ENCODE measurements at places on chromosomes 5 and 9. TPM values are rescaled to one million over a fixed set of nuclear protein-coding genes. Genes with fewer than 3 reads are reported as not detected.

DNA sequence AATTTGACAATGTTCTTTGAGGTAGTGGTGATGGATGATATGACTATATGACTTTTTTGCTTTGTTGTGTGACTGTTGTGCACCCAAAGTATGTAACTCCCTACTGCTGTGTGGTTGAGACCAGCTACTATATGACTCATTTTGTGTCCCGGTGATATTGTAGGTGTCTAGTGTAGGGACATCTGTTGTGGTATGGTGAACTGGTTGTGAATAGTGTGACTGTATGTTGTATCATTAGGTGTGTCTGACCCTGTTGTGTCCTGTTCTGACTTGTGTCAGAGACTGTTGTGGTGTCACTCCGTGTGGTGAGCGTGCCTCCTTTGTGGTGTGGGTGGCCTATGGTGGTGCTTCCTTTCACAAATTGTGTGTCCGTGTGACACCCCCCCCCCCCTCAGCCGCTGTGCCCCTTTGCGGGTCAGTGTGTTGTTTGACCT, 11.2 kb upstream of the CXXC5 start:
- no peak overlapping the region for H3K4me3 ChIP-seq
- no peaks in the 10 kb centered on the region for H3K36me3 ChIP-seq
- H3K4me1 ChIP-seq = peaks cover 22% of the 10 kb centered on the region
- H3K27ac ChIP-seq = no peak overlapping the region
- no peak for DNase-seq

DNA sequence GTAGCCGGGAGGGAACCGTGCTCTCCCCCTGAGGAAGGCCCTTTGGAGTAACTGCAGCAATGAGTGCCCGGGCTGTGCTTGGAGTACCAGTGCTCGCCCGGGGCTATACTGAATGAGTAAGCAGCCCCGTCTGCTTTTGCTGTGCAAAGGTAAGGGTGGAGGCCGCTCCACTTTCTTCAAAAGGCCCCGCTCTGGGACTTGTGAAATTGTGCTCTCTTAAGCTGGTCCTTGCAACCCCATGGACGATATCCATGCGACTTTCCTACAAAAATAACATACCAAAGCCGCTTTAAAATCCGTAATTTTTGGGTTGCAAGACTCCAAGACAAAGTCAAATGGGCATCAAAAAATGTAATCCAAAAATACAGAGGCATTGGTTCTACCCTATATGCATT, 578 bp upstream of the TNFAIP8 start:
- peak overlapping the region; percentile 80 for H3K4me3 ChIP-seq
- peaks cover 11% of the 10 kb centered on the region for H3K4me1 ChIP-seq
- DNase-seq = no peak
- H3K36me3 ChIP-seq = no peaks in the 10 kb centered on the region

DNA sequence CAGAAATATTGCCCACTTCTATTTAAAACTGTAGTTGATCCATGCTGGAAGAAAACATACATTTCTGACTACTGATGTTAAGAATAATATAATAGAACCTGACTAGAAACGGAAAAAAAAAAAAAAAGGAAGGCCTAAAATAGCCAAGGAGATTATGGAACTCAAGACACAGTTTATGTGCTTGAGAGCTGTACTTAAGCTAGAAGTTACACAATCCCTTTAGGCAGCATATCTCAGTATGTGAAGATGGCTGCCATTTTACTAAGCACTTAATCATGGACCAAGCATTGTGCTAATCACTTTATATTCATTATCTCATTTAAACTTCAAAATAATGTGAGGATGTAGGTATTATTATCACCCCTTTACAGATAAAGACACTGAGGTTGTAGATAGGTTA, 73.0 kb upstream of the NR4A3 start:
- H3K27me3 ChIP-seq = no peaks in the 10 kb centered on the region
- no peaks in the 10 kb centered on the region for H3K4me1 ChIP-seq
- no peak overlapping the region for H3K4me3 ChIP-seq
- DNase-seq = no peak
- H3K36me3 ChIP-seq = no peaks in the 10 kb centered on the region

DNA sequence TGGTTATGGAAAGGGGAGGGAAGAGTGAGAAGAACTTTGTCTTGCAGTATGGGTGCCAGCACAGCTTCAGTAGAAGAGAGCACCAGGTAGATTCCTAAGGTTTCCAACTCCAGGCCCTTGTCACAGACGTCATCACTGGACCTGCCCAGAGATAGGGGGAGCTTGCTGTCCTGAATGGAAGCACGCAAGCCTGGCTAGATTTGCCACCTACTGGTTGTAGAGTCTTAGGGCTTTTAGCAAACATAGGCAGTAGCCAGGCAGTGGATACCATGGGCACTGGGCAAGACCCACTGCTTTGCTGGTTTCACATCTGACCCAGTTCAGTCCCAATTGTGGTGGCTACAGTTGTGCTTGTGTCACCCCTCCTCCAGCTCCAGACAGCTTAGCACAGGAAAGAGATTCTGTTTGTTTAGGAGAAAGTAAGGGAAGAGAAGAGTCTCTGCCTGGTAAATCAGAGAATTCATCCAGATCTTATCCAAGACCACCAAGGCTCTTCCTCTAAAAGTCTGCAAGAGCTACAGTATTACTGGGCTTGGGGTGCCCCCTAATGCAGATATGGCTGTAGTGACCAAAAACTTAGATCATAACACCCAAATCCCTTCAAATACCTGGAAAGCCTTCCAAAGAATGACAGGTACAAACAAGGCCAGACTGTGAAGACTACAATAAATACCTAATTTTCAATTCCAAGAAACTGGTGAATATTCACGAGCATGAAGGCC, 158.9 kb downstream of the HINT1 start:
- no peaks in the 10 kb centered on the region for H3K27me3 ChIP-seq
- no peaks in the 10 kb centered on the region for H3K4me1 ChIP-seq
- no peak overlapping the region for H3K27ac ChIP-seq
- H3K4me3 ChIP-seq = no peak overlapping the region
- DNase-seq = no peak
- no peaks in the 10 kb centered on the region for H3K36me3 ChIP-seq

Gene TMEM167A
- total RNA-seq = 69.4 TPM

DNA sequence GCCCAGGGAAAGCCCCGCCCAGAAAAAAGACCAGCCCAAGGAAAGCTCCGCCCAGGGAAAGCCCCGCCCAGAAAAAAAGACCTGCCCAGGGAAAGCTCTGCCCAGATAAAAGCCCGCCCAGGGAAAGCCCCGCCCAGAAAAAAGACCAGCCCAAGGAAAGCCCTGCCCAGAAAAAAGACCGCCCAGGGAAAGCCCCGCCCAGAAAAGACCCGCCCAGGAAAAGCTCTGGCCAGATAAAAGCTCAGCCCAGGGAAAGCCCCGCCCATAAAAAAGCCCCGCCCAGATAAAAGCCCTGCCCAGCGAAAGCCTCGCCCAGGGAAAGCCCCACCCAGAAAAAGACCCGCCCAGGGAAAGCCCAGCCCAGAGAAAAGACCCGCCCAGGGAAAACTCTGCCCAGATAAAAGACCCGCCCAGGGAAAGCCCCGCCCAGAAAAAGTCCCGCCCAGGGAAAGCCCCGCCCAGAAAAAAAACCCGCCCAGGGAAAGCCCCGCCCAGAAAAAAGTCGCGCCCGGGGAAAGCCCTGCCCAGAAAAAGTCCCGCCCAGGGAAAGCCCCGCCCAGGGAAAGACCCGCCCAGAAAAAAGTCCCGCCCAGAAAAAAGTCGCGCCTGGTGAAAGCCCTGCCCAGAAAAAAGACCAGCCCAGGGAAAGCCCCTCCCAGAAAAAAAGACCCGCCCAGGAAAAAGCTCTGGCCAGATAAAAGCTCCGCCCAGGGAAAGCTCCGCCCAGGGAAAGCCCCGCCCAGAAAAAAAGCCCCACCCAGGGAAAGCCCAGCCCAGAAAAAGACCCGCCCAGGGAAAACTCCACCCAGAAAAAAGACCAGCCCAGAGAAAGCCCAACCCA, 11.9 kb downstream of the GRIN1 start:
- no peaks in the 10 kb centered on the region for H3K27me3 ChIP-seq
- no peak overlapping the region for H3K4me3 ChIP-seq
- H3K27ac ChIP-seq = no peak overlapping the region
- H3K4me1 ChIP-seq = no peaks in the 10 kb centered on the region
- no peaks in the 10 kb centered on the region for H3K36me3 ChIP-seq

DNA sequence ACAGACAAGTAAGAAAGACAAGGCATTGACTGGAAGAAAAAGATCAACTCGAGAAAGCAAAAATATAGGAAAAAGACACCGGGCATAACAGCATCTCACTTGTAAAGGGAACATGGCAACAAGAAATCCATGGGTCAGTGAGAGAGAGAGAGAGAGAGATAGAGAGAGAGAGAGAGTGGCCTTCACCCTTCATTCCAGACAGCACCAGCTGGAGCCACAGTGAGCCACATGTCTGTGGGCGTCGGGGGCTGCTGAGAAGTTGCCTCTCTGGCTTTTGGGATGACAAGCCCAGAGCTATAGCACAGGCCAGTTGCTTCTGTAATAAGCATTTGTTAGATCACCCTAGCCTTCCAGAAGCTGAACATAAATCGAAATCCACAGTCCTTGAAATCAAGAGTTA, 20.3 kb upstream of the ENC1 start:
- H3K36me3 ChIP-seq = no peaks in the 10 kb centered on the region
- no peak for DNase-seq
- H3K27ac ChIP-seq = no peak overlapping the region
- H3K4me3 ChIP-seq = no peak overlapping the region
- H3K27me3 ChIP-seq = peaks cover 8% of the 10 kb centered on the region

DNA sequence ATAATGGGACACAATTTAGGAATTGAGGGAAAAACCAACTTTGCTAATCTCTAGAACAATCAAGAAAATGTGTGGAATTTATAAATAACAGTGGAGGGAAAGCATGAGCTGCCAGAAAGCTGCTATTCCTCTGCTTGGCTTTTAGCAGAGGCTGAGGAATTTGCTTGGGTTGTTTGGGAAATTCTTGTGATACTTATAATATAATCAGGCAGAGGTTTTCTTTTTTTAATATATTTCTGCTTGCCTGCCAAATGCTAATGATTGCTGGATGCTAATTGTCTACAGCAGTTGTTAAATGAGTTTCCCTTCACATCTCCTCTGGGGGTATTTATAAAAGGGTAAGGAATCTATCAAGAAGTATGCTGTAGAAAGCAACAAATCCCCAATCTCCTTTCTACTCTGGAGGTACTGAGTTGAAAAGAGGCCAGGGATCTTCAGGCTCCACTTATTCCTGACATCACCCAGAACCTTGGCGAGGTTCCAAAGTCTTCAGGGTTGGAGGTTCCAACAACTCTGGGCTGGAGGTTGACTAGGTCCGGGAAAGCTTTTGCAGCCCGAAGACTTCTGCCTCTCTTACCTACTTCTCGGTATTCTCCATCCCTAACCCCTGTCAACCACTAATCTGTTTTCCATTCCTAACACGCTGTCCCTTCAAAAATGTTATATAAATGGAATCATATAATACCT, 60.4 kb upstream of the TMED7 start:
- no peak overlapping the region for H3K27ac ChIP-seq
- no peak for DNase-seq
- no peaks in the 10 kb centered on the region for H3K4me1 ChIP-seq
- no peak overlapping the region for H3K4me3 ChIP-seq

DNA sequence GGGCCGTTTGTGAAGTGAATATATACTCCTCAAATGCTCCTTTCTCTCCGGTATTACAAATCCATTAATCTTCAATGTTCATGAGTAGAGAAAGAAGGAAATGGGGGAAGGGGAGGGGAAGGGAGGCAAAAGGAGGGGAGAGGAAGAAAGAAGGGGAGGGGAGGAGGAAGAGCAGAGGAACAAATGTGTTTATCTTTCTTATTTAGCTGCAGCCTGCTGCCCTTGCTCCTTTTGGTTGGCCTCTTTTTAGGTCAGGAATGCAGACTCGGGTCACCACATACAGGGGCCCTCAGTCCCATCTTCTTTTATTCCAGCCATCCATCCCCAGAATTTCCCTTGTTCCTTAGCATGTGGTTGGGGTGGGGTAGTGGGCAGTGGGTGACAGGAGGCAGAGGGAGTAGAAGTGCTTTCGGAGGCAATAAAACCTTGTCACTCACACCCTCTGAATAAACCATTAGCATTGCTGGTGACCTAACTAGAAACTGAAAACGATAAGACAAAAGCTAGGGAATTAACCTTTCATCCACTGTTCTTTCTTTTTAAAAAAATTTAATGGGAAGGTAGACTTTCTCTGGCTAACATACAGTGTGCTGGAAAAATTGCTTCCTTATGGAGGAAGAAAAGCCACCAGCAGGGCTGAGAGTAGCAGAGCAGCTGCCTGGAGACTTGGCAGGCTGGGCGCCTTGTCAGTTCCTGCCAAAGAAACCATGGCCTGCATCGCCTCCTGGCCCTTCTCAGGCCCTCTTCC, 16.8 kb upstream of the PRLR start:
- H3K4me1 ChIP-seq = no peaks in the 10 kb centered on the region
- H3K27me3 ChIP-seq = no peaks in the 10 kb centered on the region
- H3K36me3 ChIP-seq = no peaks in the 10 kb centered on the region
- no peak overlapping the region for H3K27ac ChIP-seq
- DNase-seq = no peak
- H3K4me3 ChIP-seq = no peak overlapping the region

Gene PCDHA9
- total RNA-seq = not detected

DNA sequence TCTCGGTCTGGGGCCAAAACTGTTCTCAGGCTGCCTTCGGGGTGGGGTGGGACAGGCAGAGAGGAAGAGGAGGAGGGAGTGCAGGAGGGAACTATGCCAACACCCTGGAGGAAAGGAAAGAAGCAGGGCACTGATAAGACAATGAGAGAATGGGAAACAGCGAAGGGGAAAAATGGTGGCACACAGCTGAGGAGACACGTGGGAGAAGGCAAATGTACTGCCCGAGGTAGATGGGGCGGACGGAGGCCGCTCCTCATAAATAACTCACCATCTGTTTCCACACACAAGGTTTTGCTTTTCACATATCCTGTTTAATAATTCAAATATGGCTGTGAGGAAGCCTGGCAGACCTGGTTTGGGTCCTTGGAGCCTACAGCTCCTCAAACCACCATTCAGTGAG, 148.2 kb upstream of the LRRTM2 start:
- peak; percentile 84 for DNase-seq
- H3K27ac ChIP-seq = no peak overlapping the region
- no peaks in the 10 kb centered on the region for H3K36me3 ChIP-seq
- H3K4me3 ChIP-seq = no peak overlapping the region

DNA sequence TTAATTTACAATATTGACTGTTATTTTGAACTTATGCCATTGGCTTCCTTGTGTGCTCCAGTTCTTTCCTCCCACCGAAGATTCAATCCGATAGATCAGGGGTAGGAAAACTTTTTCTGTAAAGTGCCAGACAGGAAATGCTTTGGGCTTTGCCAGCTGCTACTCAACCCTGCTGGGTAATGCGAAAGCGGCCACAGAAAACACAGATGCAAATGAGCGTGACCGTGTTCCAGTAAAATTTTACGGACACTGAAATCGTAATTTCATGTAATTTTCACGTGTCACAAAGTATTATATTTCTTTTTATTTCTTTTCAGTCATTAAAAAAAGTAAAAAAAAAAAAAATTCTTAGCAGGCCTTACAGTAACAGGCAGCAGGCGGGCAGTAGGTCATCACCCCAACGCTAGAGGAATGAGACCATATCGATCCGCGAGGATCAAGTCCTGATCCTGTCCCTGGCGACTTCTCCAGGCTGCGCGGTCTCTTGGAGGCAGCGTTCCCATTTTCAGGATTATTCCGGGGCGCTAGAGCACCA, 599 bp downstream of the NMRK1 start:
- H3K36me3 ChIP-seq = peaks cover 5% of the 10 kb centered on the region
- DNase-seq = peak; percentile 75
- H3K4me1 ChIP-seq = peaks cover 23% of the 10 kb centered on the region
- H3K4me3 ChIP-seq = peak overlapping the region; percentile 79
- no peaks in the 10 kb centered on the region for H3K27me3 ChIP-seq
- peak overlapping the region; percentile 83 for H3K27ac ChIP-seq

GRCh38 chr5:163172540-163173338, 264.7 kb upstream of the CCNG1 start:
- H3K27me3 ChIP-seq = no peaks in the 10 kb centered on the region
- no peak overlapping the region for H3K27ac ChIP-seq
- no peaks in the 10 kb centered on the region for H3K36me3 ChIP-seq
- H3K4me1 ChIP-seq = no peaks in the 10 kb centered on the region
- no peak for DNase-seq

Data from endothelial cell of umbilical vein (primary cell).